IMR-90 (cell line): ENCODE measurements at places on chromosomes 1 and 21.

DNA sequence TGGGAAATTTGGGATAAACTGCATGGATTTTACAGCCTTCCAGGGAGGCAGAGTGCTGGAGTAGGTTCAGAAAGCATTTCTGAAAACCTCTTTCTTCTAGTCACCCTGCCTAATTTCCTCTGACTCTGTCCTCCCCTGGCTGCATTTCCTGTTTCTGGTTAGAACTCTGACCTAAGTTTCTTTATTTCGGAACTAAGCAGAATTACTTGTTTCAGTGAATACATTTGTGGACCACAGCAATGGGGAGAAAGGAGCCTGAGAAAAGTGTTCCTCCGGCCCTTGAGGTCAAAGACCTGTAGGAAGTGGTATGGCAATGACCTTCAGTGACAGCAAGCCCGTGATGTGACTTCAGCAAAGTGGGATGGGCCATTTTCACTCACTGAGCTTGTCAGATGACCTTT lies 173.4 kb upstream of the RUNX1 start:
- no peaks in the 10 kb centered on the region for H3K36me3 ChIP-seq
- H3K27me3 ChIP-seq = no peaks in the 10 kb centered on the region
- no peak overlapping the region for H3K27ac ChIP-seq
- peaks cover 15% of the 10 kb centered on the region for H3K4me1 ChIP-seq

DNA sequence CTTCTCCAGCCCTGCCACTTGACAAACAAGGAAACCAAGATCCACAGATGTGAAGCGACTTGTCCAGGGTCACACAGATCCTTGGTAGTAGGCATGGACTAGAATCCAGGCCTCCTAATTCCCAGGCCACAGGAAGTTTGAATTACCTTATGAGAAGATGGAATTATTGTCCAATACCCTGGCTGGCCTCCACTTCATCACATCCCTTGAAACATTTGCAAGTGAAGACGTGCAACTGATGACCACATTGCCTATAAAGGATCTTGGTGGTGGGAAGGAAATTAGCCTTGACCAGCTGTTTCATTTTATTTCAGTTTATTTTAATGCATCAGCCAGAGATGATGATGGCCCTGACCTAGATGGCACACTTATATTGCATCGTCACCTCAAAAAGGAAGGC lies 165.8 kb upstream of the CAMK1G start:
- DNase-seq = no peak
- H3K4me1 ChIP-seq = no peaks in the 10 kb centered on the region; the same call in 1 of the 2 replicates
- no peaks in the 10 kb centered on the region; the same call in 1 of the 2 replicates for H3K27me3 ChIP-seq
- no peaks in the 10 kb centered on the region for H3K36me3 ChIP-seq
- H3K4me3 ChIP-seq = no peak overlapping the region

- no peak overlapping the region for H3K27ac ChIP-seq
- no peaks in the 10 kb centered on the region for H3K4me1 ChIP-seq
- H3K27me3 ChIP-seq = no peaks in the 10 kb centered on the region
Observed at GRCh38 chr1:37244083-37244480, 209.8 kb upstream of the GRIK3 start.

DNA sequence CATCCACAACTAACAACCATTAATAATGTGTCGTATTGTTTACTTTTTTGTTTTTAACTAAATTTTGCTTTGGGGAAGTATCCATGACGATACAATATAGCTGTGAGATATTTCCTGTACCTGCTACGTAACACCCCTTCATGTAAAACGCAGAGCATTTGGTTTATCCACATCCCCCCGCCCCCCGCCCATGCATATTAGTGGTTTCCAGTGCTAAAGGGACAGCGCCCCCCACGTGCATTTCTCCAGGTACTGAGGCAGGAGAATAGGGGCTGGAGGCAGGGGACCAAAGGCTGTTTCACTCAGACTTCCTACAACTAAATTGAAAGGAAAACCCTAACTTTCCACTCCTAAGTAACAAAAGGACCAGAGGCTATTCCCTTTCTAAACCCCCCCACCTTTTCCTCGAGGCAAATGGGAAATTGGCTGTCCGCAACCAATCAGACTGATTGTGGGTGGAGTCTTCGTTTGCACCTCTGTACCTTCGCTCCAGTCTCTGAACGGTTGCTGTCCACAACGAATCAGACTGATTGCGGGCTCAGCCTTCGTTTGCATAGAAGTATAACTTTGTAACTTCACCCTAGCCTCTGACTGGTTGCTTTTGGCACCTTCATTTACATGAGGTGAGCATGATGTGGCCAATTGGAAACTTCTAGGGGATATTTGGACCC lies 12.2 kb upstream of the RIPK4 start:
- peaks cover 58% of the 10 kb centered on the region for H3K27me3 ChIP-seq
- no peak for DNase-seq
- no peaks in the 10 kb centered on the region for H3K36me3 ChIP-seq

DNA sequence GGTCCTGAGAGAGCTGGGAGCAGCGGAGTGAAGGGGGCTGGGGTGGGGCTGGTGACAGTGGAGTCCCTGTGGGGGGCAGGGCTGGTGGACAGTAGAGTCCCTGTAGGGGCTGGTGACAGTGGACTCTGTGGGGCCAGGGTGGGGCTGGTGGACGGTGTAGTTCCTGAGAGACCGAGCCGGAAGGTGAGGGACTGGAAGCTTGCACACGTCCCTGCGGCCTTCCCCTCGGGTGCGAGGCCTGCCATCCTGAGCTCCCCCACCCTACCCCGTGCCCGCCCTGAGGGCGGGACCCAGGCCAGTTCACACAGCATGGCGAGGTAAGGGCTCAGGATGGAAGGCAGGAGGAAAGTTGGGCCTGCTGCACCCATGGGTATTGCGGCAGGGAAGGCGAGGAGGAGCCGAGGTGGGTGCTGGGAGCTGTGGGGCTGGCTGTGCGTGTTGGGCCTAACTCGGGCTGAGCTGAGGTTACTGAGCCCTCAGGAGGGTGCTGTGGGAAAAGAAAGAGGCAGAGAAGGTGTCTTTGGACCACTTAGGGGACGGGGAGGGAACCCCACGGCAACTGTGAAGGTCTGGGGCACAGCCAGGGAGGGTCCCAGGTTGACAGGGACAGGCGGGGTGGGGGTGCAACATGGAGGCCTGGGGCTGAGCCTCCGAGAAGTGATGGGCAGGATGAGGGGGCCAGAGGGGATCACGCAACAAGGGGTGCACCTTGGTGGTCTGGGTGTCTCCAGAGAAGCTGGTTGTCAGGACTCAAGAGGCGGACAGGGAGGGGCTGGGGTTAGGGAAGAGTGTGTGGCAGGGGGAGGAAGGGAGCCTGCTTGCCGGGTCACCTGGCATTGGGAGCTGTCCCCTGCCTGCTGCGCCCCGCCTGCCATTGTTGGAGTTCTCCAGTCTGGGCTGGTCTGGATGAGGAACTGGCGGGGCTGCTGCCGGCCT lies 60.8 kb downstream of the PRKCZ start:
- no peak overlapping the region for H3K27ac ChIP-seq
- H3K27me3 ChIP-seq = peaks cover 16% of the 10 kb centered on the region; the same call in 1 of the 2 replicates
- peaks cover 1% of the 10 kb centered on the region; the same call in 1 of the 2 replicates for H3K4me1 ChIP-seq

GRCh38 chr21:23131177-23131576 lies 2133.0 kb downstream of the NCAM2 start:
- no peaks in the 10 kb centered on the region for H3K27me3 ChIP-seq
- H3K4me1 ChIP-seq = no peaks in the 10 kb centered on the region
- DNase-seq = no peak
- H3K27ac ChIP-seq = no peak overlapping the region
- H3K36me3 ChIP-seq = no peaks in the 10 kb centered on the region
